ENCODE measurements at places on chromosomes 1 and 21.

GRCh38 chr1:74436078-74436477, 76.3 kb downstream of the LRRC53 start:
- DNase-seq, result no peak

DNA sequence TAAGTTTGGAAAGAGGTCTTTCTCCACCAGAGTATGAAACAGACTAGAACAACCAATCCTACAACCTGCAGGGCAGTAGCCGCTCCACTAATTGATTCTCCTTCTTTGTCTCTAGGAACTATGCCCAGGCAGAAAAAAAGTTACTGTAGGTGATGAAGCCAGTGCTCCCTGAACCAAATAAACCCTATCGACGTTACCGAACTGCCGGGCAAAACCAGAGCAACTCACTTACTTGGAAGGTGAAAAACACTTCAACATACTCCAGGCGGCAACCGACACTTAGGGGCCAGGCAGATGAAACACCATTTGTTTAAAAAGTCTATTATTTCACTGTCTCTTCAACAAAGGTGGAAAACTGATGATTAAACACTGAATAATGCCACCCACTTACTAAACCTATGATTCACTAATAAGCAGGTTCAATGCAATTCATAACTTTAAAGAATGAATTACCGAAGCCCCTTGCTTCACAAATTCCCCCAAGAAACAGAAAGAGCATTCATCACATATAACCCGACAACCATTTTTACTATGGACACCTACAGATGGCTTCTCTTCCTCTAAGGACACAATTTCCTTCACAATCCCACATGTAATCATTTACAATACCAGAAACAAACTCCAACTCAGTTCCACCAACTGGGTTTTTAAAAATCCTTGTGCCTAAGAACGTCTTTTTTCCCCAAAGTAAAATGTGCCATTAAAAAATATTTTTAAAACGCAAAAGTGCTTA, 1.6 kb downstream of the NRIP1 start:
- DNase-seq, result no peak

DNA sequence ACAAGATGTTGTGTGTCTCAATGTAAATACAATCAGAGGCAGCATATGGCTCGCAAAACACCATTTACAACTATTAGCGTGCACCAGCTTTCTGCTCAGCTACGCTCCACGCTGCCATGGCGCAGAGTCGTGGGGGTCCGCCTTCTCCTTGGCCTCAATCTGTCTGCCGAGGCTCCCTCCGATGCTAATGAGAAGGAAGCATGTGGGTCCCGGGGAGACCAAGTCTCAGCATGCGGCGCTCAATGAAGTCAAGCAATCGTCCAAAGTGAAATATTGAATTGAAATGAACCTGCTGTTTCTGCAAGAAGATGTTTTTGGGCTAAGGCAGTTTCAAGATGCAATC, 228.9 kb downstream of the TOMM20 start:
- no peak for DNase-seq

DNA sequence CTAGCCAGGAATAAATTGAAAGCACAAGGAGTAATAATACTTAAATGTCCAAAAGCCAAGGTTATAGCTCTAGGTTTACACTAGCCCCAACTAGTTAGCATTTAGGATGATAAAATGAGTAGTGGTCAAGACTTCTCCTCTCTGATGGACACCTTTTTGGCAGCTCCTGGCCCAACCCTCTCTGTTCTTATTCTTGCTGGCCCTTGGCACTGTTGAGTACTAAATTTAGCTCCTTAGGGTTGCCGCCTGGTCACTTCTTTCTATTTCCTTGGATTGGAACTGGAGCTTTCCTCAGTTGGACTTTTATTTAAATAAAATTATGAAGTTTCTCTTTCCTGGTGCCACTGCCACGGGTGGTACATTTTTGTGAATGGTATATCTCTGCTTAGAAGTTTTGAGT, 28.3 kb downstream of the ARID1A start:
- DNase-seq, result no peak

DNA sequence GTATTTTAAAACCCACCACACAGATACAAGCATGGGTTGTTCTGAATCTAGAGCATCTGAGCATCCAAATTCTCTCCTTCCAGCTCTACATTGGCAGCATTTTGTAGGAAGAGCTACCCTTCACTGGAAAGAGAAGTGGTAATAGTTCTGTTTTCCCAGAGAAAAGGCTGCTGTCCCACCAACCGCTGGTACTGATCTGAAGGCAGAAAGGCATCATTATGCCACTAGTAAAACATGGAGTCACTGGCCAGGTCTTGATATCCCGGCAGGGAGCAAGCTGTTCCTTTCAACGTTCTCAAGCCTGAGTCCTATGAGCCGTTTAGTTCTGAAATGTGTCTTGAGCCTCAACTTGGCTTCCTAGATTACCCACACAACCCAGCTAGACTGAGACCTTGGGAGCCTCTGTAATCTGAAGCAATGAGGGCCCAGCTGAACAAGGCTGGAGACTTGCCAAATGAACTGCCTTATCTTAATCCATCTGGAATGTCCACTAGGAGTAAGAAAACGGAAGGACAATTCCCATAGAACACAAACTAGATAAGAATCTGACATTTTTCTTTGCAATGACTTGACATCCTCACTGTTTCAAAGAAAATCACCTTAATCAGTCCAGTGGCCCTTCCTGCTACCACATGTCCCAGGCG, 116.8 kb downstream of the KCNH1 start:
- no peak for DNase-seq

DNA sequence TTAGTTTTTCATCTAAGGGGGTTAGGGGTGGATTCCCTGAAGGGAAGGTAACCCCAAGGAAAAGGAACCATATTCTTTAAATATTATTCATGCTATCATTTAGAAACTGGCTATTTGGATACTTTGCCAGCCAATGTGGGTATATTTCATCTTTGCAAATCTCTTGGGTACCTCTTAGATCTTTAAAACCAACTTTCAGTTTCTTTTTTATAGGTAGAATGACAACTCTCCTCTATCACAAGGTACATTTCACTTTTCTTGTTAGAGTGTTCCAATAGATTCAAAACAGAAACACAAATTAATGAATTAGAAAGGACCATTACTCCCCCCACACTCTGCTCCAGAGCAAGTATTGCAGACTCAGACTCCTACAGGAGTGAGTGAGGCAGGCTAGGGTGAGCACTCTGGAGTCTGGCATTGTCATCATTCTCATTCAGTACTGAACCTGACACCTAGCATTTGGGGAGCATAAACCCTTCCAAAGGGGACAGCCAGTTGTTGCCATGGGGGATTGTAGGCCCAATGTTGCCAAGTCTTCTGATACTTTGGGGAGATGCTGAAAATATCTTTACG, 43.0 kb downstream of the MACO1 start:
- no peak for DNase-seq

- DNase-seq, result no peak
These were observed 47.3 kb upstream of the USP1 start for GRCh38 chr1:62389531-62389930.

DNA sequence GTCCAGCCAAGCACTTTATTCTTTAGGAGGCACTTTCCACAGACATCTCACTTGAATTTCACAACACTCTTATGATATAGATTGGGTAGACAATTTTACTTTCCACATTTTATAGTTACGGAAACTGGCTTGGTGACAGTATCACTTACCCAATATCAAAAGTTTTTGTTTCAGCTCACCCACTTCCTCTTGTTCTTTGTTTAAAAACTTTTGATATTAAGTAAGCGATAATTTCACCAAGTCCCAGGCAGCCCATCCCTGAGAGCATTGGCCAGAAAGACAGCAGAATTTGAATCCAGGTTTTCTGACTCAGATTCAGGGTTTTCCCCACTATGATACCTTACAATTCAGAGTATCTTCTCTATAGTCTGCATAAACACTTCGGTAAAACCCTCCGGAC, 60.0 kb downstream of the LRIG2 start:
- DNase-seq, result no peak

GRCh38 chr1:201349092-201349491, 28.4 kb downstream of the TNNT2 start:
- no peak for DNase-seq

DNA sequence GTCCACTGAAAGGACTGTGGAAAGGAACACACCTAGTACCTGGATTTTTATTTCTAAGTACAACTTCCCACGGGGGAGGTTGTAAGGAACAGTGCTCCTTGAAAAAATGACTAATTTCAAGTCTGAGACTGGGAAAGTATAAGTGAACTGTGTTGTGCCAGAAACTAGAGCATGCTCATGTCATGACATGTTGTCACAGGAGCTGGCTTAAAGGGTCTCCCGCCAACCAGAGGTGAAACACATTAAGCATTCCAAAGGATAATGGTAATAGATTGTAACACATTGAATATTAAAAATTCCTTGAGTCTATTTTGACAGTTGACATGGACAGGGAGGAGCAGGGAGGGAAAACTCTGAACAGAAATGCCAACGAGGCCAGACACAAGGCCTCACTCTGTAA, 6.3 kb downstream of the ATP2B4 start:
- no peak for DNase-seq

DNA sequence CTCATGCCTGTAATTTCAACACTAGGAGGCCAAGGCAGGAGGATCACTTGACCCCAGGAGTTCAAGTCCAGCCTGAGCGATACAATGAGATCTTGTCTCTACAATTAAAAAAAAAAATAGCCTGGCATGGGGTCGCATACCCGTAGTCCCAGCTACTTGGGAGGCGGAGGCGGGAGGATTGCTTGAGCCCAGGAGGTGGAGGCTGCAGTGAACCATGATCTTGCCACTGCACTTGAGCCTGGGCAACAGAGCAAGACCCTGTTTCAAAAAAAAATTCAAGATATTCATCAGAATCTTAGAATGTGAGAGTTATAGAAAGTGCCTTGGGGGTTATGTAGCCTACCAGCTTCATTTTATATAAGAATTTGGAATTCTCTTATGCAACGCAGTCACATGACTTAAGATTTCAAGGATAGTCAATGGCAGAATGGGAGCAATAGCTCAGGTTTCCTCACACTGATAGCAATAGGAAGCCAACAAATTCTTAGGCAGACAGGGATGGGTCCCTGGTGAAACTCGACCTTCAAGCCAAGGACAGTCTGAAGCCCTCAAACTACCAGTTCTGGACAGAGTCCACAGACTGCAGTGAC, 462.5 kb downstream of the SETD4 start:
- no peak for DNase-seq

DNA sequence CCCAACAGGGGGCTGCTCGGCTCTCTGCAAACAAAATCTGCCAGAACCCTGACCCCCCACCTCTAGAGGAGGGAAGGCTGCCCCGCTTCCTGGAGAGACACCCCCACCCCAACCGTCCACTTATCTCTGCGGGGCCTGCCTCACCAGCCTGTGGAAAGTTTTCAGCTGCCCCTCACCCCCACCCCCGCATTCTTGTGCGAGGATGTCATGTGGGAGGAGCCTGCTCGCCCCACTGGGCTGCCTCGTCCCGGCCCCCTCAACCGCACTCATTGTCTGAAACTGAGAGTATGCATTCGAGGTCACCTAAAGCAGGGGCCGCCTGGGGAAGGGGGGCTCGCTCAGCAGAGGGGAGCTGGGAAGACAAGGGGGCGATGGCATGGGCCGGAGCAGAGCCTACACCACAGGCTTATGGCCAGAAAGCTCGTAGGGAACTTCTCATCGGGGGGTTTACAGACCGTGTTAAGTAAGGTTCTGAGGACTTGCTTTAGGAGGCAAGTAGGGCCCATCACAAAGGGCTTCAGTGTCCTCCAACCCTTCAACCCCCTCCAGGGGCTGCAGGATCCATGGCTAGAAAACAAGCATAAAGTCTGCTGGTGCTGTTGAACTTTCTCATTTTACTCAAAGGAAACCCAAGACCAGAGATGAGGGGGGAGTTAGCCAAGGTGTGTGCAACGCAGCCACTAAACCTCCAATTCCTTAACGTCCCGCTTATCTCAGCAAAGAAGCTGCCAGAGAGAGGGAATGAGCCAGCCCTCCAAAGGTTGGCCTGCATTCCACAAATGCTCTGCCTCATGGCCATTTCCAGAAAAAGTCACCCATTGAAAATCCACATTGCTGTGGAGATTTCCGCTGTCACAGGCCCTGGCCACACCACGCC, 9.4 kb downstream of the EPHA2 start:
- DNase-seq, result no peak

DNA sequence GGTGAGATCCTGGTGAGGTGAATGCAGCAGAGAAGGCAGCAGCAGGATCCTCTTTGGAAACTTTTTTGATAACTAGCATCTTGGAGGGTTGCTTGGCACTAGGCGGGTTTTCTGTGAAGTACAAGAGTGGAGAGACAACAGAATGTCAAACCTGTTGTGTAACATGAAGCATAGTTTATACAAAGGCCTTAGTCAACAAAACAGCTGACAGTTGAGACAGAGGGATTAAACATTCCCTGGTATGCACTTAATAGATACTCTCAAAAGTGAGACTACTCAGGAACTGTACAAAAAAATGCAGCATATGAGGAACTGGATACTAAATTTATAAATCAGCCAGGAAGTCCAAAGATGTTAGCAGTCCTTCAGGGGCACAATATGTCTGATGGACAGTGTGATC, 16.4 kb upstream of the CCDC17 start:
- DNase-seq, result no peak

- DNase-seq, result no peak
These were observed 939 bp downstream of the DCST1 start for GRCh38 chr1:155034318-155035208.

- DNase-seq, result no peak
These were observed 10.9 kb downstream of the C1orf216 start for GRCh38 chr1:35707601-35708440.
